Endothelial cell of umbilical vein (primary cell): ENCODE measurements at places on chromosomes 5 and 9. TPM values are rescaled to one million over a fixed set of nuclear protein-coding genes. Genes with fewer than 3 reads are reported as not detected.

DNAH5 gene
- total RNA-seq: 0.35 and 1.7 TPM in 2 replicates

CEMIP2 gene
- 44.3 and 47.5 TPM in 2 replicates for total RNA-seq

PCDHB4 gene
- total RNA-seq: 0.21 TPM in 1 of 2 replicates, not detected in the other

ECSCR gene
- total RNA-seq: 365 and 377 TPM in 2 replicates

FBXW2 gene
- 70.2 and 72.3 TPM in 2 replicates for total RNA-seq

GCNT1 gene
- total RNA-seq: 11.0 and 18.1 TPM in 2 replicates

ACTL7A gene
- not detected in 2 replicates for total RNA-seq

GZMA gene
- not detected in 2 replicates for total RNA-seq

RNF208 gene
- total RNA-seq: 3.8 and 4.8 TPM in 2 replicates

GARNL3 gene
- total RNA-seq: 5.2 and 8.3 TPM in 2 replicates

FBN2 gene
- total RNA-seq: 57.4 and 61.6 TPM in 2 replicates

PCDHGB3 gene
- 1.7 and 2.0 TPM in 2 replicates for total RNA-seq

FREM1 gene
- 0.14 and 0.29 TPM in 2 replicates for total RNA-seq

SH3PXD2B gene
- 66.3 and 71.8 TPM in 2 replicates for total RNA-seq

RAI14 gene
- total RNA-seq: 369 and 390 TPM in 2 replicates

QSOX2 gene
- 20.9 and 23.4 TPM in 2 replicates for total RNA-seq

DNAJA1 gene
- 177 and 182 TPM in 2 replicates for total RNA-seq

SHISAL2B gene
- not detected in 2 replicates for total RNA-seq

NR5A1 gene
- not detected in 2 replicates for total RNA-seq

OTP gene
- total RNA-seq: not detected in 2 replicates

RNF183 gene
- not detected in 2 replicates for total RNA-seq

EQTN gene
- not detected in 2 replicates for total RNA-seq

ZBTB43 gene
- total RNA-seq: 9.0 and 14.2 TPM in 2 replicates

OSMR gene
- 12.8 and 19.7 TPM in 2 replicates for total RNA-seq

CEL gene
- total RNA-seq: 1.1 and 1.9 TPM in 2 replicates

HDHD3 gene
- total RNA-seq: 7.6 and 8.0 TPM in 2 replicates

IL33 gene
- total RNA-seq: 8.5 and 13.8 TPM in 2 replicates

SLC45A2 gene
- total RNA-seq: not detected in 2 replicates

C9 gene
- 0.44 TPM in 1 of 2 replicates, not detected in the other for total RNA-seq

NEURL1B gene
- 0.90 and 1.6 TPM in 2 replicates for total RNA-seq

BHMT gene
- not detected in 2 replicates for total RNA-seq

PCDHB5 gene
- 0.27 and 0.28 TPM in 2 replicates for total RNA-seq

C7 gene
- total RNA-seq: 0.29 TPM in 1 of 2 replicates, not detected in the other

C9orf43 gene
- 0.66 and 0.88 TPM in 2 replicates for total RNA-seq

GRIA1 gene
- not detected in 2 replicates for total RNA-seq

GABRA6 gene
- total RNA-seq: not detected in 2 replicates

ADAMTSL1 gene
- total RNA-seq: 16.9 and 18.4 TPM in 2 replicates

LAMC3 gene
- 0.12 and 0.38 TPM in 2 replicates for total RNA-seq

TSTD2 gene
- 15.1 and 15.9 TPM in 2 replicates for total RNA-seq

WNT8A gene
- total RNA-seq: not detected in 2 replicates

ATP6V0E1 gene
- 217 and 222 TPM in 2 replicates for total RNA-seq

CTNNA1 gene
- total RNA-seq: 394 and 420 TPM in 2 replicates

ERMP1 gene
- 16.6 and 20.1 TPM in 2 replicates for total RNA-seq

LHX6 gene
- 9.4 and 18.4 TPM in 2 replicates for total RNA-seq

DND1 gene
- 1.1 TPM in 2 replicates for total RNA-seq

RUSC2 gene
- total RNA-seq: 46.2 and 52.1 TPM in 2 replicates

PAPPA gene
- 0.12 and 0.13 TPM in 2 replicates for total RNA-seq

CTXN3 gene
- not detected in 2 replicates for total RNA-seq

PCA3 gene
- total RNA-seq: 0.32 and 2.5 TPM in 2 replicates

SELENOP gene
- total RNA-seq: 1.5 TPM in 1 of 2 replicates, not detected in the other

LCN9 gene
- total RNA-seq: not detected in 2 replicates

COL27A1 gene
- 48.6 and 49.1 TPM in 2 replicates for total RNA-seq

SLCO6A1 gene
- total RNA-seq: not detected in 2 replicates

GLDC gene
- total RNA-seq: 2.6 and 4.7 TPM in 2 replicates

HTR4 gene
- total RNA-seq: not detected in 2 replicates
